ENCODE measurements at places on chromosomes 6 and 20.

DNA sequence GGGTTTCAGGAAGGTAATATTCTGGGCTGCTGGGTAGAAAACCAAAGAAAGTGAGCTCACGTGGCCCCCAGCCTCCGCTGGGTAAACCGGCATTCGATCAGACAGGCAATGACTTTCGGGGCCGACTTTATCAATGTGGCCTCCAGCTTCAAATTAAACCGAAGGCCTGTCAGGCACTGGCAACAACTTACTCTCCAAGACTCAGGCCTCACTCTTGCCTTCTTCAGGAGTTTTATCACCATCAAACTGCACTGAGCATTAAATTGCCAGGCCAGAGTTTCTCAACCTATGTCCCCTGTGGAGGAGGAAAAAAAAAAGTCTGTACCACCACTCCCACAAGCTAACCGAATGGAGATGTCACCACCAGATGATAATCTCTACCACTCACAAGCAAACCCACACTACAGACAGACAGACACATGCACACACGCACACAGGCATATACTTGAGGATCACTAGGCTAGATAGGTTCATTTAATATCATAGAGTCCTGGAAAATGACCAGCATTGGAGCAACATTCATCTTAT is 1.1 kb upstream of the MBOAT1 start:
- DNase-seq: no peak

GRCh38 chr6:77466451-77467437 is 3.5 kb upstream of the HTR1B start:
- DNase-seq: no peak

DNA sequence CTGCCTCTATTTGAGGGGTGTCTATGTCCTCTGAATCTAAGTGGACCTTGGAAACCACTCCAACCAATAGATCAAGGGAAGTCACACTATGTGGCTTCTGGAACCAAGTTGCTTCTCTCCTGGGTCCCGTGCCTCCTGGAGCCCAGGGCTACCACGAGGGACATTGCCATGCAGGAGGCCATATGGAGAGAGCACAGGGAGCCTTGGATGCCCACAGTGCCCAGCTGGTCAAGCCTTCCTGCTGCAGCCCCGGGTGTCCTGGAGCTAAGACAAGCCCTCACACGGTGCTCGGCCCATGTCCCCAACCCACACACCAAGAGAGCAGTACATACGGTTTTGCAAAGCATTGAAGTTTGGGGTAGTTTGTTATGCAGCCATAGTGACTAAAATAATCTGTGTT is 231.6 kb downstream of the SYNDIG1 start:
- no peak for DNase-seq

DNA sequence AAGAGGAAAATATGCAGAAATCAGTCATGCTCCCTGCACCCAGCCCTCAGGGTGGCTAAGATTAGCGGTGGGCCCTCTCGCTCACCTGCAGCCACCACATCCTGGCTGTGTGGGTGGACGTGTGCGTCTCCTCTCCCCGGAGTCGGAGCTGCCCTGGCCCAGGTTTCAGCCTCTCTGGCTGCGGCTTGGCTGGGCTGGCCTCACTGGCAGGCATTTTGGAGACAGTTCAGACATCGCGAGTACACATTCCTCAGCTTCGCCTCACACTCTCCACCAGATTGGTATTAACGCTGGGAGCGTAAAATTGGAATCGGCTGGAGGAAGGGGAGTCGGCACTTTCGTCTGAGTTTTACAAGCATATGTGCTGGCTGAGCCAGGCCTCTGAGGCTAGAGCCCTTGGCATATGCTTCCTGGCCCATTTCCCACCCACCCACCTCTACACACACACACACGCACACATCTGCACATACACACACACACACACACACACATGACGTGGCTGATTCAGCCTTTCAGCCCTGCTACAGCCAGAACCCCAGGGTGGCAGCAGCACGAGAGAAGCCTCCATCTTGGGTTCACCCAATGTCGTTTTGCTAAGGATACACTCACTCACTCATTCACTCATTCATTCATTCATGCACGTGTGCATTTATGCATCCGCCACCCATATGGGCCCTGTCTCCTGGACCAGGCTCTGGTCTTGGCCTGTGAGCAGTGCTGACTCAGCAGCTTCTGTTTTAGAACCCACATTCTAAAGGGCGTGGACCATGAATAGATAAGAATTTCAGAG is 42.9 kb downstream of the BCAS4 start:
- DNase-seq: no peak

DNA sequence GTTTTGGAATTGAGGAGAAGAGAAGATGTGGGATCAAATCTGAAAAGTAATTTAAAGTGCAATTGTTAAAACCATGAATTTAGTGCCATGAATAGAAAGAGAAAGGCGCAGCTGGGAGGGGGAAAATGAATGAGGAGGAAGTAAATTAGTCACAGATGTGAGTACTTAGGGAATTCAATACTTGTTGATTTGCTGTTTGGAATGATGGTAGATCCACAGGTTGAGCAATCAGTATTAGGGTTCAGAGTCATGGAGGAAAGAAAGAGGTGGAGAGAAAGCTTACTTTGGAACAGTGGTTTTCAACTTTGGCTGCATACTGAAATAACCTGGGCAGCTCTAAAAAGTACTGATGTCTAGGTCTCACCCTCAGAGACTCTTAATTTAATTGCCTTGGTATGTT is 229.7 kb upstream of the ASCC3 start:
- DNase-seq: no peak

GRCh38 chr6:31794866-31795615 is 511 bp downstream of the VARS1 start:
- DNase-seq: no peak

- DNase-seq: no peak
Observed at GRCh38 chr6:12160326-12160725, 129.8 kb upstream of the EDN1 start.

DNA sequence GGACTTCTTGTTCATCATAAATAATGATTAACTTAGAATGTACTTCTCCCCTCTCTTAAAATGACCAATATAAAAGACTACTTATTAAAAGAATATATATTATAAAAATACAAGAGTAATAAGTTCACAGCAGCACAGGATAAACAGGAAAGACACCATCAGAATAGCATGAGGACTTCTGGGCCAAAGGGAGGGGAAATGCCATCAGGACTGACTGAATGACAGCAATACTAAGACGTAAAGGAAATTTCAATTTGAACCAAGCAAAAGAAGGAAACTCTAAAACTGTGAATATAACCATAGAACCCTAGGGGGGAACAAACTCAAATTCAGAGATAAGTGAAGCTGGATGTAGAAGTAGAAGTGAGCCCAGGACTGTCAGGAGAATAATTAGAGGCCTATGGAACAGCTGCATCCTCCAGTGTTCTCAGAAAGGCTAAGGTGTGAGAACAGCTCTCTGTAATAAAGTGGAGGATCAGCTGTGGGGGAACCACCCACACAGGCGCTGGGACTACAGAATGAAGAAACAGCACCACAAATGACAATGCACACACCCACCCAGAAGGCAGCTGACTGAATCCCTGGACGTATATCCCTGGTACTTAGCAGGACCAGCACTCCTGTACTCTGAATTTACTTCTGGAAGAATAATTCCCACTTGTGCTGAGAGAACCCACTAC is 37.8 kb downstream of the ZHX3 start:
- no peak for DNase-seq

- DNase-seq: no peak
Observed at GRCh38 chr6:35177157-35177556, 36.0 kb upstream of the TCP11 start.

DNA sequence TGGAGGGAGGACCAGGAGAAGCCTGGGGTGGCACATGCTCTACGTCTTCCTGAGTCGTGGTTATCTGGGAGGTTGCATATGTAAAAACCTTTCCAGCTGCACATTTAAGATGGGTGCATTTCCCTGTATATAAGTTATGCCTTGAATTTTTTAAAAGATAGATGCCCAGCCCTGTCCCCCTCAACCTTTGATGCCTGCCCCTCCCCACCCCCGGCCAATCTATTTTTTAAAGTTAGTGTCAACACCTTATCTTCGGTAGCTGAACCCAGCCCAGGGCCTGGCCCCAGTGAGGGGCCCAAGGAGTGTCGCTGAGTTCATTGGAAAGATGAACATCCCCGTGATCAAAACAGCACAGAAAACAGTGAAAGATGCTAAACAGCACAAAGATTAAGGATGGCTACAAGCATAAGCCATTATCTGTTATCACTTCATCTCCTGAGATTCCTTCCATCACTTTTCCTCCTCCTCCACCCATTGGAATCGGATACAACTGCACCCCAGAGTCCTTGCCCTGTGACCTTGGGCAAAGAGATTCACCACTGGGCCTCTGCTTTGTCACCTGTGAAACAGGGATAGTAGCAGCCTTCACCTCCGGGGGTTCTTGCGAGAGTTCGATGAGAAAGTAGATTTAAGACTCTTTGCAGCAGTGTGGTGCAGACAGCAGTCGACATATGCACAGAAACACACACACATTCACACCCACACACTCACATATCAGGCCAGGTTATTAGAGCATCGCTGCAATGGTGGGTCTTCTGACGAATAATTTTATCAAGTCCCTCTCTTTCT is 47.5 kb downstream of the SIRPA start:
- DNase-seq: no peak

- no peak for DNase-seq
Observed at GRCh38 chr20:56163806-56164205, 84.7 kb upstream of the MC3R start.

DNA sequence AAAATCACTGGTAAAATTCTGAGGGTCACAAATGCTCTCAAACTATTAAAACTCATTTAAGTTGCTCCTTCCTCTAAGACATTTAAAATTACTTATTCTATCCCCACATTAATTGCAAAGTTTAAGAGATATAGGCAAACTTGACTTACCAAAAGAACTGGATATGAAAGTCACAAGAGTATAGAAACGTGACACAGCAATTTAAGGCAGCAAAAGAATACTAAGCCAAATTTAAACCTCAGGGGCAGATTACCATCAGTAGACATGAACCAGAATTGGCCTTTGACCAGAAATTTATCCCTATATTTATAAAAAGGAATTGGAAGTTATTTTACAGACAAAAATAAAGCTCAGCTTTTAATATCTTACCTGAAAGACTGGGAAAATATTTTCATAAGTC is 56.0 kb downstream of the MAP3K7 start:
- DNase-seq: no peak

DNA sequence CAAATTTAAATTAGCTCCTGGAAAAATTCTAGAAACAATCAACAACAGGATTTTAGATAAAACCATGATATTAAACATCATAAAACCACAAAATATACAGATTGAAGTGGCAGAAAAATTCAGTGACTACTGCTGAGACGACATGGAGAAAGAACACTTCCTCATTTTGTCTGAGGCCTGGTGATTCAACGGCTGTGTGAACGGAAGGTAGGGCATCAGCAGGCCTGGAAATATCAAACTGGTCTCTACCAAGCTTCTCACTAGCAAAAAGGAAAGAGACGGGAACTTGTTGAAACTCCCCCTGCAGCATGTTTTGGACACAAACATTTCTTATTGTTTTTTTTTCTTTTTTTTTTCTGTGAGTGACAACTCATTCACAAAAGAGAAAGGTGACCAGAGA is 58.0 kb upstream of the AHI1 start:
- no peak for DNase-seq

DNA sequence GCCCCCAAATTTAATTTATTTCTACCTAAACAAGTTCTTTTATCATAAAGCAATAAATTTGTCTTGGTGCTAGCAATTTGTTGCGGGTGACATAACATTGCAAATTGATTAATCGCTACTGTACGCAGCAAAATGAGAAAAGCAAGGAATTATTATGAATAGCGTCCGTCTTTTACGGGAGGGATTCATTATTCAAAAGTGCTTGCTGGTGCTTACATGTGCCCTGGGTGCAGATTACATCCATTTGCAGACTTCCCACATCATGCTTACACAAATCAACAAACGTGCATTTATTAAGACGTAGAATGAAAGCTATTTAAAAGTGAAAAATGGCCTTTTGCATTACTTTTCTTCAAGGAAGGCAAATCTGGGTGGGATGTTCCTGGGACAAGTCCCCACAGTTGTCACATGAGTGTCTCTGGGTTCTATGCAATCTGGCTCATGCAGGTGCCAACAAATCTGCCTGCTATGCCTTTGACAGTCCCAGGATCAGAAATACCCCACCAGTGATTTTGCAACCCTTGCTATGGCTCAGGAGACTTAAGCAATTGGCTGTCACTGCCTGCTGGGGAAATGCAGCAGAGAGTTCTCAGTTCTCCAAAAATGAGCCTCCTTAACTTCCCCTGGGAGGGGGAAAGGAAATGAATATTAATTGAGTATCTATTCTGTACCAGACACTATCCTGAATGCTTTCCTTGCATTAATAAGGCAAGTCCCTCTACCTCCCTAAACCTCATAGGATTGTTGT is 30.1 kb upstream of the MAFB start:
- no peak for DNase-seq

DNA sequence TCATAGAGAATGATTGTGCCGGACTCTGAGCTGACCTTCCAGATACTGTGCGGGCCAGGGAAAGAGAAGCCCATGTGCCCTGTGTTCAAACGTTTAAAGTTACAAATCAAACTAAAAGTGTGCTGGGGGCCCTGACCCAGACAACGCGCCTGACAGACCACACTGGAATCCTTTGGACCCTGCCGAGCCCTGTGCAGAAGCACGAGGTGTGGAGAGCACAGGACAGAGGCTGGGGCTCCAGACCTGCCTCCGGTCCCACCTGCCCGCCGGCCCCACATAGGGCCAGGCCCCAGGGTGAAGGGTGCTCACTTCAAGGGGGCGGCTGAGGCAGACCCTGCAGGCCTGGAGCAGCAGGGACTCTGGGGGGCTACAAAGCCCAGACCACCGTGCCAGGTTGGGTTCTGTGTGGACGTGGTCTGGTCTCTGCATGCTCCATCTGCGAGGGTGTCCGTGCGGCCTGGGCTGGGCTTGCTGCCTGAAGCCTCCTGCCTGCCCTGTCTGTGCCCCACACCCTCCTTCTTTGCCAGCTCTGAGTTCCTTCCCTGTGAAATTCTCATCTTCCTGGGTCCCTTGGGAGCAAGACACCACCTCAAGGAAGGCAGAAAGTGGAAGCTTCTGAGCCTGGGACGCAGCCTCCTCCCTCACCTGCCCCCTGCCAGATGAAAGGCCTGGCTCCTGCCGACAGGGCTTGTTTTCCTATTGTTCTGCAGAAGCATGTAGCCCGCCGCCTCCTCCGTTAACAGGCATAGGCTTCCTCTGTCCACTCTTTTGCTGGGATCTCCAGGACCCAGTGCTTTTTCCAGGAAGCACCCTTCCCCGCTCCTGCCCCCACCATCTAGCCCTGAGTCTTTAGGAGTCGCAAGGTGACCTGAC is 186.2 kb downstream of the ERMARD start:
- DNase-seq: no peak

DNA sequence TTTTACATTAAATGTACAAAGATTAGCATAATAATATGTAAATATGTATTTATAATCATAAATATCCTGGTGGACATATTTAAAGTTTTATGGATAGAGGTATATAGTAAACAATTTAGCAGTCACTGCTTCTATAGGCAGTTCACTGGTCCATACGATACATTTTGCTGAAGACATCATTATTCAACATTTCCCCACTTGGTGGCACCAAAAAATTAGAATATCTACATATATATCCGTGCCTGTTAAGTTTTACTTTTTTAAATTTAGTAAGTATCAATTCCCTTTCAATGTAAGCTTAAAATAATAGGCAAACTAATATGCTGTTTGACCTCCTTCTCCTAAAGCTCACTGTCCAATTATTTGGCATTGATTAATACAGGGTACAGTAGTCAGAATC is 64.2 kb downstream of the LMBRD1 start:
- no peak for DNase-seq
